ENCODE measurements at places on chromosomes 12 and 14. TPM values are rescaled to one million over a fixed set of nuclear protein-coding genes. Genes with fewer than 3 reads are reported as not detected.

Gene VTI1B
- 84.3 TPM for total RNA-seq

Gene TBX3
- total RNA-seq, result 6.6 TPM

Gene FOXG1
- not detected for total RNA-seq

Gene ZNF26
- 18.5 TPM for total RNA-seq

Gene RNU4-1
- total RNA-seq, result 2,069 TPM

Gene E2F7
- 34.4 TPM for total RNA-seq

Gene PLEKHH1
- total RNA-seq, result 6.0 TPM

Gene LUM
- total RNA-seq, result not detected

Gene ADAM21
- total RNA-seq, result 0.37 TPM

Data from MCF 10A (cell line).